ENCODE measurements at places on chromosomes 11 and 22.

GRCh38 chr11:3056296-3057068 lies 741 bp downstream of the CARS1 start:
- DNase-seq = no peak

GRCh38 chr11:81655351-81655750 lies 1078.3 kb downstream of the FAM181B start:
- DNase-seq = no peak

- DNase-seq = no peak
These were observed 61.1 kb downstream of the ST3GAL4 start for GRCh38 chr11:126416542-126417090.

- no peak for DNase-seq
These were observed 208.6 kb downstream of the LUZP2 start for GRCh38 chr11:24705474-24705873.

GRCh38 chr11:16891165-16891564 lies 123.0 kb downstream of the PLEKHA7 start:
- no peak for DNase-seq

GRCh38 chr22:44702479-44703198 lies 635 bp downstream of the PRR5 start:
- DNase-seq = no peak

DNA sequence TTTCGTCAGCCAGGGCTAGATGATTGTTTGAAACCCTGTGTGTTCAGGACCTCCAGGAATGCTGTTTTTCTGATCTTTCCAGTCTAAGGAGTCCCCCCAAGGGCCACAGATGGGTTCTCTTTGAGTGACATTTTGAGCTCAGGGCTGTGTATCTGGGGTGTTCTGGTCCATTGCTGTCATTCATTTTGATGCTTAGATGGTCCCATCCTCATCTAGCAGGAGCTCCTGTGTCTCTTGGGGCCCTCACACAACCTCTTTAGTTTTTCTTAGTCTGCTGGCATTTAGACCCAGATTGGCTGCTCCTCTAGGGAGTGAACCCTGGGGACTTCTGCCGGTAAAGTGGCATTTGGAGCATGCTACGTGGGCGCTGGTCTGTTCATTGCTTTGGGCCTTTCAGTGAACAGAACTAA lies 39.1 kb downstream of the MED15 start:
- no peak for DNase-seq

- DNase-seq = no peak
These were observed 9.6 kb upstream of the EED start for GRCh38 chr11:86234831-86235461.

- DNase-seq = no peak
These were observed 2.4 kb downstream of the RASSF10 start for GRCh38 chr11:13011466-13012055.

DNA sequence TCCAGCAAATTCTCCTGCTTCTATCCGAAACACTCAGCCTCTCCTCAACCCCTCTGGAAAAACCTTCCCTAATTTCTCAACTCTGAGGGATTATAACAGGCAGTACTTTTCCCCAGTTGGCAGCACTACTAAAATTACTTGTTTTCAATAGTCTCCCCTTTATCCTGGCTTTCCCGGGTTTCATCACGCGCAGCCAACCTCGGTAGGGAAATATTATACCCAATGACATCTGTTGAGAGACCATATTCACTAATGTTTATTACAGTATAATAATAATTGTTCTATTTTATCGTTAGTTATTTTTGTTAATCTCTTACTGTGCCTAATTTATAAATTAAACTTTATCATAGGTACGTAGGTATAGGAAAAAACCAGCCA lies 330 bp upstream of the POLD3 start:
- DNase-seq = no peak

DNA sequence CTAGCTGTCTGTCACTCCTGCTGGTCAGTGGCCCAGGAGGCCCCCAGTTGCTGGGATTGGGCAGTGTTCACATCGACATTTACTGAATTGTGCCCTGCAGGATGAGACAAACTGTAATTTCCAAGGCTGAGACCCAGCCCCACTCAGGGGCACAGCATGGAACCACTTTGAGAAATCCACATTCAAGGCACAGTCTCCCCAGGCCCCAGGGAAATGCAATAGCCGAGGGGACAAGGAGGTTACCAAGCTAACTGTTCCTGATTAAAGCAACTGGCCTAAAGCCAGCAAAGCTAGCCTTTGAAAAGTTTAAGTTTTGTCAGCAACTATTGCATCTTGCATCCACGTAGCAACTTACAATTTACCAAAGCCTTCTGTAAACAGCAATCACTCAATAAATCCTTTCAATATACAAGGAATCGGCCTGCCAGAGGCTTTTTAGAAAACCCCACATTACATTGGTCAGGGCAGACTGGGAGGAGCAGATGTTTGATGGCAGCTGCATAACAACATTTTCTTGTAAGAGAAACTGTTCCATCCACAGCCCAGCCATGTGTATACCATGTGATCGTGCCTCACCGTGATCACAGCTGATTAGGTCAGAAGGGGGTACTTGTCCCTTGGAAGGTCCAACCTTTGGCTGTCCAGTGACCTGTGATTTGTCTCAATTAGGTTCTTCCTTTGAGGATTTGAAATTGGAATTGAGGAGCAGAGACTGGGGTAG lies 103.9 kb downstream of the TENM4 start:
- DNase-seq = no peak

GRCh38 chr11:607020-607780 lies 8.6 kb downstream of the IRF7 start:
- no peak for DNase-seq

- no peak for DNase-seq
These were observed 182.5 kb downstream of the CADM1 start for GRCh38 chr11:115321605-115322289.

All from iPS DF 6.9 (cell line).